ENCODE measurements at places on chromosomes 7 and 10. TPM values are rescaled to one million over a fixed set of nuclear protein-coding genes. Genes with fewer than 3 reads are reported as not detected.

- no peak for DNase-seq
Observed at GRCh38 chr10:64976150-64976549, 1454.9 kb downstream of the REEP3 start.

DNA sequence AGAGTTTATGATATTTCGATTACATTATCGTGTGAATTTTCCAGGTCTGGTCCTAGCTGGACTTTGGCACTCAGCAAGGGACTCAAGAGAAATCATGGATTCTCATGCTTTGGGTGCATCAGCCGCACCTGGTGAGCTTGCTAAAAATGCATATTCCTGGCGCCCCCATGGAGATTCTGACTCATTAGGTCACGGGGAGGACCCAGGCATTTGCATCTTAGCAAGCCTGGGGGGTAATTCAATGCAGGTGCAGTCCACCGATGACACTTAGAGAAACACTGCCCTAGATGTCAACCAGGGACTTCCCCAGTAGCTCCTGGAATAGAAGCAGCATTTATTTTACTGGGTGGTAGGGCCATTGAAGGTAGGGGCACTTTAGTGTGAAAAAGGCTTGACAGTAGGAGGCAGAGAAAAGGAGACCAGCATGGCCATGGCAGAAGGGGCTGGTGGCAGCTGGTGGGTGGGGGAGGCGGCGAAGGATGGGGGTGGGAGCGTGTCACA, 29.9 kb upstream of the PDCD4 start:
- peak; percentile 58 for DNase-seq

DNA sequence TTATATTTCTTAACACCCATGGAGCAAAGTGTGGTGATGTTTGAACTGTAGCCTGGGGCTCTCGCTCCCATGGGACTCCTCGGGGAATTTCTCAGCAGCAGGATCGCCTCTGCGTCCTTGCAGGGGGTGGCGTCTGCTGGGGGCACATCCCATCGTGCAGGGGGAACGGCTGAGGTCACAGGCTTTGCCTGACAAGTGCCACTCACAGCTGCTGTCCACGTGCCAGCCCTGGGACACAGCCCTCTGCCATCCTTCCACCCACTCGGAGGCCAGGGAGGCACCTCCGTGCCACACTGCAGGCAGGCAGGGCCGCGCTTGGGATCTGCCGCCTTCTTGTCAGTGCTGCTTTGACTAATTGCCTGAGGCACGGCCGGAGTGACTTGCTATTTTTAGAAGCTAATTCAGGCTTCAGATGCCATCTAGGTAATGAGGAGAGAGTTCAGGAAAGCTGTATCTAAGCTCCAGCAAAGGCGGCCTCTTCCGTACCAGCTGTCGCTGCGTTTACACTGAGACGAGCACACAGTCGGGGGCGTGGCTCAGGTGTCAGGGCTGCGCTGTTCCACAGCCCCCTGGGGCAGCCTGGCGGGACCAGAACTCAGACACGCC, 45.7 kb downstream of the PITRM1 start:
- no peak for DNase-seq

DNA sequence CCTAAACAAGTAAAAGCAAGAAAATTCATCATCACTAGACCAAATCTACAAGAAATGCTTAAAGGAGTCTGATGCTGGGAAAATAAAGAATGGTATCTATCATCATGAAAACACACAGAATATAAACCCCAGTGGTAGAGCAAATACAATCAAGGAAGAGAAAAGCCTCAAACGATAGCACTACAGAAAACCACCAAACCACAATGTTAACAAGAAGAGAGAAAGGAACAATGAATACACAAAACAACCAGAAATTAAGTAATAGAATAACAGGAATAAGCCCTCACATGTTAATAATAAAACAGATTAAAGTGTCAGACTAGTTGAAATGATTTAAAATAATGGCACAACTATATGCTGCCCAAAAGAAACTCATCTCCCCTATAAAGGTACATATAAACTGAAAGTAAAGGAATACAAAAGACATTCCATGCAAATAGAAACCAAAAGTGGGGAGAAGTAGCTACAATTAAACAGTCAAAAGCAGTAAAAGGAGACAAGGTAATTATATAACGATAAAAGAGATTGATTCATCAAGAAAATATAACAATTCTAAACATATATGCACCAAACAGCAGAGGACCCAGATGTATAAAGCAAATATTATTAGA, 77.3 kb downstream of the JMJD1C start:
- no peak for DNase-seq

DNA sequence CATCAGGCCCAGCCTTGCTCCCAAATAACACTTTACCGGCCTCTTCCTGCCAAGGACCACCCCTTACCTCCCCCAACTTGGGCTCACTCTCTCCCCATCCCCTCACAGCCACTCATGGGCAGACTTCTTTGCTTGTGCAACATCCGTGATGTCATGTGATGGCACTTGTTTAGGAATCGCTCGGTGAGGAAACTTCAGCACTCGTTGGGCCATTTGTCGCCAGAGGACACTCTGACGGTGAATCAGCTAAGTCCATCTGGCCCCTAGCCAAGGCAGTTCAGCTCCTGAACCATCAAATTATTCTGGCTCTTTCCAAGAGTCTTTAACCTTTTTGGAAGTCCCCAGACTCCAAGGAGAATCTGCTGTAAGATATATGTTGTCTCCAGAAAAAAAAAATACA, 19.2 kb downstream of the BTBD16 start:
- peak; percentile 79 for DNase-seq

DNA sequence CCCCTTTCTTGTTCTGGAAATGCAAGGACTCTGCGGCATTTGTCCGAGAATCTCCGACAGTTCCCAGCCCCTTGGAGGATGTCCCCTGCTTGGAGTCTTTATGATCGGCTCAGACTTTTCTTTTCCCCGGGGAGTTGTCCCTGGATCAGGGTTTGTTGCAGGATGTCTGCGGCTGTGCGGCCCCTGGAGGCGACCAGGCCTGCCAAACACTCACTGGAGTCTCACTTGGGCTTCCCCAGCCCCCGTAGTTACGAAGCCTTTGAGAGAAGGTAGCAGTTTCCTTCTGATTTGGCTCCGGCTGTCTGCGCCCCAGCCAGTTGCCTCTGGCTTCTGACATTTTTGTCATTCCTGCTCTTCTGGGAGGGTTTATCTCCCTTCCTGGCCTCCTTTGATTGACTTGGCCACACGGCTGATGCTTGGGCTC, 16.1 kb downstream of the COL26A1 start:
- no peak for DNase-seq

DNA sequence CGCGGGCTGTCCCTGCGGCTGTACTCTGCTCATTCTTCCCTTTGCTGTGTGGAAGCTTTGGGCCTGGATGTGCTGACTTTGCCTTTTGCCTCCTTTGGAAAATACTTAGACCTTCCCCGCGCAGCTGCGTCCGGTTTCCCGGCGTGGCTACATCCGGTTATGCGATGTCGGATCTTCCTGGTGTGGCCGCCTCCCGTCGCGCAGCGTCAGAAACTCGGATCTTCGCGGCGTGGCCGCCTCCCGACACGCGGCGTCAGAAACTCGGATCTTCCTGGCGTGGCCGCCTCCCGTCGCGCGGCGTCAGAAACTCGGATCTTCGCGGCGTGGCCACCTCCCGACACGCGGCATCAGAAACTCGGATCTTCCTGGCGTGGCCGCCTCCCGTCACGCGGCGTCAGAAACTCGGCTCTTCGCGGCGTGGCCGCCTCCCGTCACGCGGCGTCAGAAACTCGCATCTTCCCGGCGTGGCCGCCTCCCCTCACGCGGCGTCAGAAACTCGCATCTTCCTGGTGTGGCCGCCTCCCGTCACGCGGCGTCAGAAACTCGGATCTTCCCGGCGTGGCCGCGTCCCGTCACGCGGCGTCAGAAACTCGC, 50.2 kb upstream of the SUN1 start:
- DNase-seq: no peak

- DNase-seq: no peak
Observed at GRCh38 chr7:31494421-31494820, 19.5 kb upstream of the ITPRID1 start.

Gene UNCX
- total RNA-seq: not detected

Gene SPDYE18
- total RNA-seq: not detected
